C1 segment of cervical spinal cord (tissue), 14 donors: ENCODE measurements at places on chromosomes 4 and X.

DNA sequence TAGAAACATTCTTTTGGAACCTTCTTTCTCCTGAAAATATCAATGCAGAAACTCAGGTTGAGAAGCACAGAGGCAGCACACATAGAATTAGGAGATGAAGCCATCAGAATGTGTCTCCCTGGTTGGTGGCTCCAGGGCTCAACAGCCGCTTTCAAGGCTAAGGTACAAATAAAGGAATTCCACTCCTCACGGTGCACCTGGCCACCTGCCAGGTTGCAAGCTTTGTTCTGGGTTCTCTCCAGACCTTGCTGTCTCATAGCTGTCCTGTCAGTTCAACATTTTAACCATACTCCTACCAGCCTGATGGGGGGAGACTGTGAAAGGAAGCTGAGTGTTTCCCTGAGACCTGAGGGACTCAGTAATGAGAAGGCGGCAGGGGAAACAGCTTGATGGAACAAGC lies 96.3 kb upstream of the HPF1 start:
- DNase-seq: no peak

DNA sequence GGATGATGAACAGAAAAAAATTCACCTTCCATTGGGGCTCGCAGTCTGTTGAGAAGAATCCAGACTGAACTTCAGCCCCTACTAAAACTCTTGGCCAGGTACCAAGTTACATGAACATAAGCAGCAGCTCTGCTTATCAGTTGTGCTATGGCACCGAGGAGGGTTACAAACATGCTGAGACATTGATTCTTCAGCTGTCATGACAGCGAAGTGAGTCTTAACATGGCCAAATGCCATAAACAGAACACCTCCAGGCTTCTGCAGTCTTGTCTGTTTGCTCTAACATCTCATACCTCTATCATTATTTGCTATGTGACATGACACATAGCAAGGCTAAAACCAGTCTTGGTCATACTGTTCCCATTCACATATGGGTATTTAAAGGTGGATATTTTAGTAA lies 521.5 kb downstream of the GRID2 start:
- DNase-seq: no peak

GRCh38 chrX:72043636-72044035 lies 88.1 kb downstream of the RTL5 start:
- DNase-seq: no peak

GRCh38 chr4:159131564-159131963 lies 28.7 kb downstream of the RAPGEF2 start:
- DNase-seq: no peak

DNA sequence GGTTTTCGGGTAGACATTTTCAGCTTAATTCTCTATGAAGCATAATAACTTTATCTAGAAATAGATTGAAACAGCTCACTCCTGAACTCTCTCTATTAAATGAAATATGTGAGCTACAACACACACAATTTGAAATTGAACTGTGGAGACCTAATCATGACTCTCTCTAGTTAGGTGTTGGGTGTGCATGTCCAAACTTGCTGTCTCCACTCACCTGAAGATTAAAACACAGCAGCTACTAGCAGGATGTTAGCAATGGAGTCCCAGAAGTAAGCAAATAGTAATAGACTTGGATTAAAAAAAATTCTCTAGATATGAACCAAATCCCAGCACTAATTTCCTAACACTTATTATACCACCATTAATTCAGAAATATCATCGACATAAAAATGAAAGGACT lies 173.1 kb downstream of the FSTL5 start:
- DNase-seq: no peak

GRCh38 chrX:107654566-107654871 lies 26.2 kb downstream of the PRPS1 start:
- DNase-seq: no peak

GRCh38 chr4:56651056-56651350 lies 30.1 kb downstream of the HOPX start:
- DNase-seq: no peak

GRCh38 chr4:159593681-159594080 lies 490.8 kb downstream of the RAPGEF2 start:
- no peak for DNase-seq

- no peak for DNase-seq
Measured at GRCh38 chrX:21658746-21659145, 616 bp upstream of the KLHL34 start.

GRCh38 chrX:140933016-140933415 lies 69.4 kb upstream of the SPANXB1 start:
- no peak for DNase-seq

GRCh38 chr4:82099928-82100579 lies 273.7 kb downstream of the HNRNPD start:
- DNase-seq: no peak

DNA sequence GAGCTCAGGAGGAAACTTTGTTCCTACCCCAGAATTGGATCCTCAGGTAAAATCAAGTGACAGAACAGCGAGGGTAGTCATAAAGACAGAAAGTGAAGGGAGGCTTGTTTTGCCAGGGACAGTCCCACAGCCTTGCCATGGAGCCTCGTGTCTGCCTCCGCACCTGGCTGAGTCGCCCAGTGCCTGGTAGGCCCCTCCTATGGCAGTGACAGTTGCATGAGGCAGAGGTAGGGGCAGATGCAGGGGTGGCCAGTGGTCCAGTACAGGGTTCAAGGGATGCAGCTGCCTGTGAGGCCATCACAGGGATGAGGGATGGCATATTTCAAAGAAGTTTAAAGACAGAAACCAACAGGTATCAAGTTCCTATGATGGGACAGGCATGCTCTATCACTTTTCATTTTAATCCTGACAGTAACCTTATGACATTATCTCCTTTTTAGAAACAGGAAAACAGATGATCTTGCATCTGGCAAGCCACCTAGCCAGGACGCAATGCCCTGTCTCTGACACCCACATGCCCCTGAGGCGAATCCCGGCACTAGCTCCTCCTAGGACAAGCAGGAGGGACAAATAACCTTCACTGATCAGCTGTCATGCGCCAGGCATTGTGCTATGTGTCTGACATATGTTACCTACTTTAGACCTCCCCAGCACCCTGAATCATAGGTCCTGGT lies 127.4 kb upstream of the ENPP6 start:
- DNase-seq: no peak

DNA sequence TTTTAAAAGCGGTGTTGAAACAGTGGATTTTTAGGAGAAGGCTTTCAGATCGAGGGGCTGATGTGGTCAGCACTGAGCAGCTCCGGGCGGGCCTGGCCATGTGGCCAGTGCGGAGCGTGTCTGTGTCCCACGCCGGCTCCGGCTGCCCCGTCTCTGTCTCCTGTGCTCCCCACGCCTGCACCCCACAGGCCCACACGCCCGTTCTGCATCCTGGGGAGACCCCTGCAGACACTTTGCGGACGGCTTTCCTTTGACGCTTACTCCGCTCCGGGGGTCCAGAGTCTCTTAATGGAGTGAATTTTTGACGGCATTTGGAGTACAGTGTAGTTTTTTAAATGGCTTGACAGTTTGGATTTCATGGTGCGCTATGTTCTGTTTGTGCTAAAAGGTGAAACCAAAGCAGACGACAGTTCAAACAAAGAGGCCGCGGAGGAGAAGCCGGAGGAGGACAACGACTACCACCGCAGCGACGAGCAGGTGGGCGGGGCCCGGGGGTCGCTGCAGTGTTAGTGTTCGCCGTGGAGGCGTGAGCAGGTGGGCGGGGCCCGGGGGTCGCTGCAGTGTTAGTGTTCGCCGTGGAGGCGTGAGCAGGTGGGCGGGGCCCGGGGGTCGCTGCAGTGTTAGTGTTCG lies 38.7 kb downstream of the PCGF3 start:
- no peak for DNase-seq

DNA sequence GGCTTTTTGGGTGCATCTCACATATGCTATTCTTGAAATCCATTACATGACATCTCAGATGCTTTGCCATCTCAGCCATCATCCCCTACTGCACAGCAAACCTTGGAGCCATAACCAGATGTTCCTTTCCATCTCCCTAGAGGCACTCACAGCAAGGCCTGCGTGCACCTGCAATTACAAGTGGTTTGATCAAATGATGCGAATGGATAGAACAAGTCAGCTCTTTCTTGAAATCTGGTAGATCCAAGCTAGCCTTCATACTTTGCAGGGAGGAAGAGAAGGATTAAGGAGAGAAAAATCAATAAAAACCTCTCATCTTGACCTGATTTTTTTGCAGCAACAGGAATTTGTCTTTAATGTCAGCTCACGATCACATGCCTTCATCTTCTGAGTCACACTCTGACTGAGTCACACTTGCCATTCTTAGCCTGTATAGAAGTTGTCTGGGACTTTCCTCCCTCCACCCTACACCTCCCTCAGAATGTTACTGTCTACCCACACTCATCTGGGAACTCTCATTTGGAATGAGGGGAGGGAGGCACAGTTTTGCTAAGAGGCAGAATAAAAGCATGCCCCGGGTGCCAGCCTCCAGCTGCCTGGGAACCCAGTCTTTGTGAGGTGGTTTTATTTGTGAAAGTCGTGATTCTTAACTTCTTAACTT lies 11.9 kb upstream of the TRIML1 start:
- no peak for DNase-seq

GRCh38 chrX:12901486-12901885 lies 4.9 kb upstream of the TLR8 start:
- no peak for DNase-seq

- DNase-seq: no peak
Measured at GRCh38 chr4:24702281-24702680, 93.1 kb upstream of the SOD3 start.

- no peak for DNase-seq
Measured at GRCh38 chr4:73922766-73923630, 53.8 kb downstream of the CXCL1 start.

GRCh38 chr4:146654687-146655520 lies 16.2 kb downstream of the POU4F2 start:
- DNase-seq: no peak

DNA sequence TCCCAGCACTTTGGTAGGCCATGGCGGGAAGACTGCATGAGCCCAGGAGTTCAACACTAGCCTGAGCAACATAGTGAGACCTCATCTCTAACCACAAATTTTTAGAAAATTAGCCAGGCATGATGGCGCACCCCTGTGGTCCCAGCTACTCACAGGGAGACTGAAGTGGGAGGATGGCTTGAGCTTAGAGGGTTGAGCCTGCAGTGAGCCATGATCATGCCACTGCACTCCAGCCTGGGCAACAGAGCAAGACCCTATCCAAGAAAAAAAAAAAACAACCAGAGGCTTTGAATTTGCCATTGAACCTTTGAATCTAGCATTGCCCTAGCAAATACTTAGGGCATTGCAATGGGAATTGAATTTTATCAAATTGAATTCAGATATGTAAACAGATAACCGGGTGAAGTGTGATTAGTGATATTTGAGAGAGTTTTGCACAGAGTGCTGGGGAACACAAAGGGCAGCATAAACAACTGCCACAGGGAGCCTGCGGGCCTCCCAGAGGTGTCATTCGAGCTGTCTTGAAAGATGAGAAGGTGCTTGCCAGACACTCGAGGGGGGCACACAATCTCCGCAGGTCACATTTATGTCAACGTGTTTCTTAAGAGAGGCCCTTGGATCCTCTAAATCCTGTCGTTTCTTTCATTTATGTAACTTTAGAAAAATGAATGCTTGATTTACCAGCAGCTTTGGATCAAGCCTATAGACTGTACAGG lies 200.3 kb downstream of the AASDH start:
- no peak for DNase-seq

GRCh38 chrX:31314921-31315320 lies 243.1 kb upstream of the FTHL17 start:
- DNase-seq: no peak

GRCh38 chr4:57854748-57855147 lies 744.6 kb upstream of the IGFBP7 start:
- no peak for DNase-seq

- DNase-seq: no peak
Measured at GRCh38 chrX:14303891-14304290, 225.4 kb upstream of the GLRA2 start.

DNA sequence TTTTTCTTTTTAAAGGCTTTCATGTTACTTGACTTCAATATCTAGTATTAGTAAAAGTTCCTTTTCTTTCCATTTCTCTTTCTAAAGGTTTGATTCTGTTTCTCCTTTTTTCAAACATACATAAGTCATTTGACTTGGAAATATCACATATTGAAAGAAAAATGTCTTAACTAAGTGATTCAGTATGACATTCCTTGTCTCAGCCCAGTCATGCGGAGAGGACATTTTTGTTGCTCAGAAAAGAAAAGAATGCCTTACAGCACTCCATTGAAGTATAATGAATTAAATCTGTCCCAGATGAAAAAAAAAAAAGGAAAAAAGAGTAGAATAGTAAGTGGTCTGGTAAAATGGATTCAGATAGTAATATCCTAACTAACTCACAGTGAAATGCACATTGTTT lies 466.1 kb downstream of the ADGRL3 start:
- no peak for DNase-seq

- no peak for DNase-seq
Measured at GRCh38 chr4:24559889-24560288, 24.5 kb downstream of the DHX15 start.

- DNase-seq: no peak
Measured at GRCh38 chr4:121943941-121944340, 7.9 kb downstream of the TRPC3 start.

DNA sequence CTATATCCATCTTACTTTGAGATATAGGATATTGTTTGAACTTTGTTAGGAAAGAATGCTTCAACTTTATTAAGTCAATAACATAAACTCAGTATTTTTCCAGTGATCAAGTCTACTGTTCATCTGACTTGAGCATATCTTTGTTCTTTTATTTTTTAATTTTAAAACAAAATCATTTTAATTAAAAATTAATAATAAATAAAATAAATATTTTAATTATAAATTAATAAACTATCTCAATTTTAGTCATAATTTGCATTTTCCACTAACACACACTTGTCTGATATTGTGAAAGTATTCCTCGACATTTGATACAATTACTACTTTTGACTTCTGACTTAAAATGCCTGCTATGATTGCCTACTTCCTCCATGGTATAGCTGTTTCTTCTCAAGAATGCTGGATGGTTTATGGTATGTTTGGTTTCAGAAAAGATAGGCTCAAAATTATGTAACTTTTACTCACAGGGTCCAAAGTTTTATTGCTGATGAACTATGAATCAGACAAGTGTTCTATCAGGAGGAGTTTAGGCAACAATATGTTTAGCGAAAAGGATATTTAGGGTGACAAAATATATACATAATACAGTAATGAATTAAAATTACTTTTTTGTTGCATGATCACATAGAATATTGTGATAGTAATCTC lies 1132.3 kb upstream of the PCDH10 start:
- no peak for DNase-seq

DNA sequence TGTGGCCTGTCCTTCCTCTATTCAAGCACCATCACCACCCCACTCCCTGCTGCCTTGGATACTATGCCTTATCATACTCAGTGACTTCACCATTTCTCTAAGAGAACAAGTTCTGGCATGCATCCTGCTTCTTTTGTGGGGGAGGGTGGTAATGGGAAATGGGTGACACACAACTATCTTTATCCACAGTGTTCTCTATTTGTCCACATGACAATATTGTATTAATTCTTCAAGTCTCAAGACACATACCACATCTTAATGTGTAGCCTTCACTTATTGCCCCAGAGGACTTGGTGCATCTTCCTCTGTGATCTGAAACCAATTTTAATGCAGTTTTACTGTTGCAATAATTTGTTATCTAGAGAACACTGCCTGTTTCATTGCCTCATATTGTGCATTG lies 29.3 kb upstream of the UGT2B7 start:
- no peak for DNase-seq

- no peak for DNase-seq
Measured at GRCh38 chrX:13077168-13077567, 32.7 kb upstream of the FAM9C start.
